CD4-positive, alpha-beta T cell treated with Interferon alpha-2 for 1 hour (primary cell): ENCODE measurements at places on chromosomes 16 and 17.
A peak's percentile ranks its signal among the peaks of the same experiment; 100 is the strongest.

- no peak for DNase-seq
Measured at GRCh38 chr17:12648498-12648897, 17.2 kb upstream of the MYOCD start.

- DNase-seq, result no peak
Measured at GRCh38 chr16:10684511-10685151, 10.1 kb downstream of the TEKT5 start.

GRCh38 chr17:57749701-57750100 is 4.6 kb upstream of the CCDC182 start:
- no peak for DNase-seq

- DNase-seq, result no peak
Measured at GRCh38 chr16:17130733-17131132, 340.0 kb downstream of the XYLT1 start.

- DNase-seq, result no peak
Measured at GRCh38 chr16:83336603-83337002, 471.2 kb upstream of the HSBP1 start.

- peak; percentile 14 for DNase-seq
Measured at GRCh38 chr17:51487947-51488346, 227.6 kb downstream of the UTP18 start.

- DNase-seq, result no peak
Measured at GRCh38 chr16:75254359-75254837, 3.0 kb upstream of the BCAR1 start.

DNA sequence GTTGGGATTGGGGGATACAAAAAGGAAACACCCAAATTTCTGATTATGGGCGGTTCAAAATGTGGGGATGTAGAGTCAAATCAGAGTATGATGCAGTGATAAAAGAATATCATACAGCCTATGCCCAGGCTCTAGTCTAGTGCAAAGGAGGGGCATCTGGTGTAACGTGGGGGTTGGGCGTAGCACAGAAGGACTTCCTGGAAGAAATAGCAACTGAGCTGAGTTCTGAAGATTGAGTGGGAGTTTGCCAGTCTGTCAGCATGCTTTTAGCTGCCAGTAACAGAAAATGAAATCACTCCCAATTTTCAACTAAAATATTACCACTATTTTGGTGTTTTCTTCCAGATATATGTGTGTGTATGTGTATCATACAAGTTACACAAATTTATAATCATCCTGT is 196.9 kb downstream of the SPECC1 start:
- DNase-seq, result no peak

GRCh38 chr17:72565006-72565405 is 444.2 kb downstream of the SOX9 start:
- no peak for DNase-seq

- DNase-seq, result peak; percentile 18
Measured at GRCh38 chr16:79329166-79329521, 271.4 kb downstream of the MAF start.

DNA sequence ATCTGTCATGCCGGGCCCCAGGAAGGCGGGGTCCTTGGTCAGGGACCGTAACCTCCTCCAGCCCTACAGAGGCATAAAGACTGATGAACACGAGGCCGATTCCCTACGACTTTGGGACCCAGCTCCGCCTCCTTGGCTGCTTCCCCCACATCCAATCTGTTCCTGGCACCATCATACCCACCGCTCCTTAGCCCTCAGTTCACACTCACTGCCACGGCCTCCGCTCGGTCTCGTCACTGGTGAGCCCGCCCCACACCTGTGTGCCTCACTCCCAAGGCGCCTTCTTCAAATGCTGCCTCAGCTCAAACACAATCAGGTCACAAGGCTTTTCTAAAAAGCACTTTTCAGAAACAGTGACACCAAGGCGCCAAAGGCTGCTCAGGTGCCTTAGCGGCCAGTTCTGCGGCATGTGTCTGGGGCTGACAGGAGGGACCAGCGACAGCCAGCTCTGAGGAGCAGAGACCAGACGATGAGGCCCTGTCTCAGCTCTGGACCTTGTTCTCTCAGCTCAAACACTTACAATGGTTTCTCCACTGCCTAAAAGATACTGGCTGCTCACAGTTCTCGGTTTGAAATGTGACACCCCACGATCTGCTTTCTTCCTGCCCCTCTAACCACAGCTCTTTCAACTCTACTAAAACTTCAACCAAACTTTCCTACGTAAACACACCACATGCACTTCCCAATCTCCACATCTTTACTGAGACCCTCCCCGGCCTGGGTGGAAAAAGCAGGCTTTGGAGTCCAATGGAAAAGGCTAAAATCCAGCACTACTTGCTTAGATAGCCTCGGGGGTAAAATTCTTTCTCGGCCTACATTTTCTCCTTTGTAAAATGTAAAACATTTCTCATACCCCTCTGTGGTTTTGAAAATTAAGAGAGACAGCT is 33.2 kb downstream of the CYB5D2 start:
- DNase-seq, result peak; percentile 20

DNA sequence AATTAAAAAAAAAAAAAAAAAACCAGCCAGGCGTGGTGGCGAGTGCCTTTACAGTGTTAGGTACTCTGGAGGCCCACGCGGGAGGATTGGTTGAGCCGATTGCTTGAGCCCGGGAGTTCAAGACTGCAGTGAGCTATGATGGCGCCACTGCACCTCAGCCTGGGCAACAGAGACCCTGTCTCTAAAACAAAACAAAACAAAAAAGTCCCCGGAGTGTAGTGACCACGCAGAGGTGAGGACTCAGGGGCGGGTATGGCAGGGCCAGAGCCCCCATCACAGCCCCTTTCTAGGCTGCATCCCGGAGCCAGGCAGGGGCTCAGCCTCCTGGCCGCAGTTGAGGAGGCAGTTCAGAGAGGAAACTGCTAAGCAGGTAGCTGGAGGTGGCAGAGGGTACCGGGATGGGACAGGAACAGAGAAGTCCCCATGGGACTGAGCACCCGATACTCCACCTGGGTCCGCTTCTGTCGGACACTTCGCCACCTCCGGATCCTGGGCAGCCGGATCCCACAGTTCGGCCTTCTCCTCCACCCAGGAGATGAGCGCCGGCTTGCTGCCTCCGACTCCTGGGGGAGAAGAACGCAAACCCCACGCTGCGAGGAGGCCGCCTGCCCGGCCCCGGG is 800 bp downstream of the ZNF747 start:
- no peak for DNase-seq

- no peak for DNase-seq
Measured at GRCh38 chr17:45441526-45442310, 9.0 kb upstream of the ARHGAP27 start.

GRCh38 chr17:38773258-38773657 is 20.7 kb downstream of the PSMB3 start:
- DNase-seq, result no peak

DNA sequence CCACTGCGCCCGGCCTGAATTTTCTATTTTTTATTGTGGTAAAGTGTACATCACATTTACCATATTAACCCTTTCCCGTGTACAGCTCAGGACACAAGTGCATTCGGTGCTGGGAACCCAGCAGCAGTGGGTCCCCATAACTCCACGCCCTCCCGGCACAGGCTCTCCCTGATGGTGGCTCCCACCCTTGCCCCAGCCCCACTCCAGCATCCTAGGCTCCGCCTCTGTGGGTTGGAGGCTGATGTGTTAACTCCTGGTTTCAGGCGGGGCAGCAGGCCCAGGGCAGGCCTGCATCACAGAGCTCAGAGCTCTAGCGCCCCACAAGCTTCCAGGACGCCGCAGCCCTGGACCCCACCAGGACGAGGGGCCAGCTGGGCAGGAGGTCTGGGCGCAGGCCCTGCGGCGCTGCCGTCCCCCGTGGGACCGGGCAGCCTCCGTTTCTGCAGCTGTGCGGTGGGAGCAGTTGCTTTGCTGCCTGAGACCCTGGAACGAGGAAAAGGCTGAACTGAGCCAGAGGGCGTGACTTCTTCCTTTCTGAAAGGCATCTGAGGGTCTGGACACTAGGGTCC is 19.6 kb downstream of the ZFPM1 start:
- no peak for DNase-seq

- DNase-seq, result no peak
Measured at GRCh38 chr16:11683145-11683544, 14.9 kb downstream of the SNN start.

DNA sequence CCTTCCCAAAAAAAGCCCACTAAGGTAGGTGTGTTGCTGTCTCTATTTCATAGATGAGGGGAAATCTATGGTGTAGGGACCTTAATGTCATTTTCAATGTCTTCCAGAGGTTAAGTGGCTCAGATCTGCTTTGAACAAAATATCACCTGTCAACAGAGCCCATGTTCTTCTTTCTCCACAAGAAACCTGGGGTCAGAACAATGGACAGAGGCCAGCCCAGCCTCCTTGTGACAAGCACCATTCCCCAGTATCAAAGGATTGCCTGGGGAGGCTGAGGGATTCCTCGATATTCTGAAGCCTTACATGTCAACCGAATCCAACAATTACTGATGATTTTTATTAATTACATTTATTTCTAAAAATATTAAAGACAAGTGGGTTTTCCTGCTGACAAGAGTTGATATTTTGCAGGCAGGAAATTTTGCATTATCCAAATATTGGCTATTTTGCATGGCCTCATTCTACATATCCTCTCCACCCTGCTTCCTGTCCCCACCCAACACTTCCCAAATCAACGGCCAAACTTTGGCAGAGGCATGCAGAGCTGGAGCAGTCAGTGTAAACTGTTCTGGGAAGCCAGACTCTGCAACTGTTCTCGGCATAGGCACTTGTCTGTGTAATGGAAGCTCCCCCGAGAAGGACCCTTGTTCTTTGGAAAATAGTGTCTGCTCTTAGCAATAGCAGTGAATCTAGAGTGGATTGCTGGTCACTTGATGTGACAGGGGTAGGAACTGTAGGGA is 281.5 kb downstream of the HS3ST3A1 start:
- no peak for DNase-seq

- DNase-seq, result no peak
Measured at GRCh38 chr16:89268585-89268984, 51.1 kb downstream of the ZNF778 start.

- peak; percentile 57 for DNase-seq
Measured at GRCh38 chr17:49748791-49749190, 15.1 kb downstream of the FAM117A start.

DNA sequence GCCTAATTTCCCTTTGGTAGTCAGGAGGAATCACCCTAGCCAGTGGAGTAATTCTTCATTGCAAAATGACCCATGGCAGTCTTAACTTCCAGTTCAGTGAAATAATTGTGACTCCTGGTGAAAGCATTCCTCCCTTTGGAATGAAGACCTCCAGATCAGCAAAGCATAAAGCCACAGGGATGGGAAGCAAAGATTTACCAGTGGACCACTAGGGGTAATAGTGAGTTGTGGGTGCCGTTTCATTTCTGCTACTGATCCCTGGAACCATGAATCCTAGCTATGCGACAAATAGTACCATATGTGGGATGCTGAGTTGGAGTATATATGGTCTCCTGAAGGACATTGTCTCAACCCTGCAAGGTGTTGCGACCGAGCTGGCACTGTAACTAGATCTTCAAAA is 13.7 kb downstream of the DYNLL2 start:
- DNase-seq, result no peak

DNA sequence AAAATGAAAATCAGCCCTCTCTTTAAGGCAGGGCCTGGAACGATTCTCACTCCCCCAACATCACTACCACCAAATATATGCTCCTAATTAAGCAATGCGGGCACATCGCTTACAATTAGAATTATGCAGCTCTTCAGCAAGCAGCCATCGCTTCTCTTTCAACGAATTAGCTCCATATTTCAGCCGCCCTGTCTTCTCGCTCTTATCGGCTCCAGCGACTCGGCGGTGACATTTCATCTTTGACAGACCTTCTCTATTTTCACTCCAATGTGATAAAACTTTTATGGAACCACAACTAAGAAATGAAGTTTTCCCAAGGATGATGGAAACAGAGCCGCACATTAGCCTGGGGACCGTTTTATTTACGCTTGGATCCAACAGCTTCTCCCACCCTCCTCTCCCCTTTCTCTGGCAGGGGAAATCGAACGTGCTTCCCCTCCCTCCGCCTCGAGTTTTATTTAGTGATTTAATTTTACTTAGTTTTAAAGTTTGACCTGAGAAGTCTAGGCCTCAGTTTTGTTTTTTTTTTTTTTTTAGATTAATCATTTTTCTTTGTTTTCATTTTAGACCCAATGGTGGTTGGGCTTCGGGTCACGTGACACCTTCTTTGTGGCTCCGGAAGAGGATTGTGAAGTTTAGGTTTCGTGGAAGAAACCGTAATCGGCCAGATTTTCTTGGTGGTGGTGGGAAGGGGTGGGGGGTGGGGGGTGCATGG is 3.1 kb upstream of the HOXB2 start:
- peak; percentile 37 for DNase-seq

DNA sequence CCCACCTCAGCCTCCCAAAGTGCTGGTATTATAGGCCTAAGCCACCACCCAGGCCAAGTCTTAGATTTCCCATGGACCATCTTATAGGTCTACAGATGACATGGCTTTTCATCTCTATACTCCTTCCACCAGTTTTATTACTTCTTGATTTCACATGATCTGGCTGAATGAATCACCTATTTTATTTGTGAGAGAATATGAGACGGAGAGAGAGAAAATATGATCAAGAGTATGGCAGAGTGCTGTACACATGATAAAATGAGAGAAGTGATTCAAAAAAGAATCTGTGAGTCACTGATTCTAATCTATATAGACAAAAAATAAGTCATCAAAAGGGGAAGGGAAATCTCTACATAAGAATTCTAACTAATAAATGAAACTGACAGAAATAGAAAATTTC is 13.7 kb downstream of the ACSM1 start:
- DNase-seq, result no peak
